ENCODE measurements at places on chromosomes 7 and 10.
A peak's percentile ranks its signal among the peaks of the same experiment; 100 is the strongest.

GRCh38 chr10:119454990-119455389 lies 87.5 kb downstream of the RGS10 start:
- DNase-seq: no peak

- peak; percentile 89 for DNase-seq
These were observed 133.7 kb upstream of the SH2B2 start for GRCh38 chr7:102152672-102153598.

GRCh38 chr7:133936074-133936473 lies 191.1 kb upstream of the LRGUK start:
- peak; percentile 82 for DNase-seq

- DNase-seq: no peak
These were observed 100.8 kb downstream of the DNAJB6 start for GRCh38 chr7:157437519-157438061.

GRCh38 chr10:11073410-11073809 lies 55.7 kb downstream of the CELF2 start:
- no peak for DNase-seq

GRCh38 chr7:74006451-74007241 lies 21.3 kb upstream of the ELN start:
- peak; percentile 51 for DNase-seq

DNA sequence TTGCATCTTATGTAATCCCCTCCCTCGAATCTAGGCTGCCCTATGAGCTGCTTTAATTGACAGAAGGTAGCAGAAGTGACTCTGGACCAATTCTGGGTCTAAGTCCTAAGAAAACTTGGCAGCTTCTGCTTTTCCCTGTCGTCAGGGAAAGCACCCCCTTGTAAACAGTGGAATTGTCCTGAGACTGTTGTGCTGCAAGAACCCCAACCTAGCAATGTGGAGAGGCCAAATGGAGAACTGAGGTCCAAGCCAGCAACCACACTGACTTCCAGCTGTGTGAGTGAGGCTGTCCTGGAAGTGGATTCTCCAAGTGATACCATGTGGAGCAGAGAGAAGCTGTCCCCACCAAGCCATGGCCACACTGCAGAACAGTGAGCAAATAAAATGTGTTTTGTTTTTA lies 75.5 kb downstream of the ARHGAP22 start:
- no peak for DNase-seq

GRCh38 chr10:75070961-75071428 lies 40.5 kb upstream of the SAMD8 start:
- peak; percentile 57 for DNase-seq

DNA sequence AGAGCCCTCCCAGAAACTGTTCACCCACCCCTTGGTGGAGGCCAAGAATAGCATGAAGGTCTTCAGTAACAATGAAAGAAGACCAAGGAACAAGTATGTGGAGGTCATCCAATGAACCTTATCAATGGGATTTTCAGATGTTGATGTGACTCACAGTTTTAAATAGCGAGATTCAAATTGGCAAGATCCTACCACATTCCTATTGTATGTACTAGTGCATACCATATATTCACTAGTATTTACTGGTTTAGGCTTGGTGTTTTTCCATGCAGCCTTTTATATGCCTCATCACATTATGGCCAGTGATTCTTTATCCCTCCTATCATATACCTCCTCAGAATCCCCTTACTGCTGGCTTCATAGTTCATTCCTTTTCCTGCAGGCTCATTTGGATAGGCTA lies 54.4 kb downstream of the ITGB8 start:
- peak; percentile 13 for DNase-seq

GRCh38 chr10:17655009-17655408 lies 11.1 kb downstream of the STAM start:
- DNase-seq: no peak

GRCh38 chr7:131173145-131173890 lies 154.4 kb upstream of the MKLN1 start:
- peak; percentile 70 for DNase-seq

DNA sequence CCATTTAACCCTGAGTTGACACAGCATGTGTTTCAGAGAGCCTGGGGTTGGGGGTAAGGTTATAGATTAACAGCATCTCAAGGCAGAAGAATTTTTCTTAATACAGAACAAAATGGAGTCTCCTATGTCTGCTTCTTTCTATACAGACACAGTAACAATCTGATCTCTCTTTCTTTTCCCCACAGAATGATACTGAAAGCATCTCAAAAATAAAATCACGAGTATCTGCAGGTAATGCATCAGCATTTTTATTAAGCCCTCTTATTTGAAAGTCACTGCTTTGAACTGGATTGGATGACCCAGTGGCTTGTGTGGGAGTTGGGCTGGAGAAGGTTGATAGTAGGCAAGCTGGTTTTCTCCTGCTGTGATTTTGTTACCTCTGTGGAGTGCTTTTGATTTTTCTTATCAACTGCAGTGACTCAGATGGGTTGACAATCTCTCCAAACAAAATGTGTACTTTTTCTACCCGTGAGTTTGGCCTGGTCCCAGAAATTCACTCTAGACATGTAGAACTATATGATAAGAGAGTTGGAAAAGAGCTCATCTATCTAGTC lies 253.5 kb upstream of the PRKCQ start:
- DNase-seq: peak; percentile 13

DNA sequence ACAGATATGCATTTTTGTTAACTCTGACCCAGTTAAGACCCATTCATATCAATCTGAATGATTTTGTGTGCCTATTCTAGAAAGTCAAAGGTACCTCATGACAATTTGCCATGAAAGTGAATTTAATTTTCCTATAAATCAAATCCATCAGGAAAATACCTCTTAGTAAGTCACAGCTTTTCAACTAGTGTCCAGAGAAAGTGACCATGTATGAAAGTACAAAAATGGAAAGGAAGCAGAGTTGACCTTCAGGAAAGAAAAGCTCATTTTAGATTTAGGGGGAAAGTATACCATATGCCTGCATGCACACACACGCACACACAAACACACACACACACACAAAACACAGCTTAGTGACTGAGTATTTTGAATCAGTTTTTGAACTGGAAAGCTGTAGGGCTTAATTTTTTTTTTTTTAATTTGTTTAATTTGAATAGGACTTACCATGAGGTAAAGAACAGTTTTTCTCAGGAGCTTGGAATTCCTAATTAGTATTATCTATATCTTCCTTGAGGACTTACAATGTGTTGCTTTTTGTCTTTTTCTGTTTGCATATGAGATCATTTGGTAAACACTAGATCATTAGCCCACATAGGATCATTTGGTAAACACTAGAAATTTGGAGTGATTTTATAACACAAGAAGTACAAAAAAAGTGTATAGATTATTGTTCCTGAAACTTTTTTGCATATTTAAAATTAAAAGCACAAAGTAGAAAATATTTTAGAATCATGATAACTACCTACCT lies 61.6 kb downstream of the ZNF277 start:
- DNase-seq: no peak

DNA sequence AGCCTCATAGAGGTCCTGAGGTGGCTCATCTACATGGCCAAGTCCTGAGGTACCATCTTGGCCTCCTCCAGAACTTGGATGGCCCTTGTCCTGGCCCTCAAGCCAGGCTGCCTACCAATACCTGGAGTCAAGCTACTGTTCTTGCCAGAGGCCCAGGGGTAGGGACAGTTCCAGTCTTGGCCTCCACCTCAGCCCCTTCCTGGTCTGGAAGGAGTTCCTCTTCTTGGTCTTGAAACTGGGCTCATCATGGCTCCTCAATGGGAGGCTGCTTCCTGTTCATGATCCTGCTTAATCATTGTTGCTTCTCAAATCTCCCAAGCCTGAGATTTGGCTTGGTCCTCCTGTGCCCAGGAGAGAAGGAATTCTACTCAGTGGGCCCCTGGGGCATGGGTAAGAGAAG lies 3.9 kb downstream of the HPS6 start:
- no peak for DNase-seq

DNA sequence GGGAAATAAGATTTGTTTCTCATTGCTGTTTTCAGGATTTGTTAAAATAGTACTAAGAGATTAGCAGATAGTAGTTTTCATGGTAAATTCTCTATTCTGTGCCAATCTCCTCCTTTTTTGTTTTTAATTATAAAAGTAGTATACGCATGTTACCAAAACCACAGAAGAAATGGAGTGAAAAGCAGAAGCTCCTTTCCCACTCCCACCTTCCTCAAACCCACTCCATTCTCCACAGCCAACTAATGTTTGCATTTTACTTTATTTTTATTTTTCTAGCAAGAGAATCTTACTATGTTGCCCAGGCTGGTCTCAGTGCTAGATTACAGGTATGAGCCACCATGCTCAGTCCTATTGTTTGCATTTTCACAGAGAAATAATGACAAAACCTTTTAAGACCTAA lies 4.5 kb upstream of the LRMDA start:
- no peak for DNase-seq

DNA sequence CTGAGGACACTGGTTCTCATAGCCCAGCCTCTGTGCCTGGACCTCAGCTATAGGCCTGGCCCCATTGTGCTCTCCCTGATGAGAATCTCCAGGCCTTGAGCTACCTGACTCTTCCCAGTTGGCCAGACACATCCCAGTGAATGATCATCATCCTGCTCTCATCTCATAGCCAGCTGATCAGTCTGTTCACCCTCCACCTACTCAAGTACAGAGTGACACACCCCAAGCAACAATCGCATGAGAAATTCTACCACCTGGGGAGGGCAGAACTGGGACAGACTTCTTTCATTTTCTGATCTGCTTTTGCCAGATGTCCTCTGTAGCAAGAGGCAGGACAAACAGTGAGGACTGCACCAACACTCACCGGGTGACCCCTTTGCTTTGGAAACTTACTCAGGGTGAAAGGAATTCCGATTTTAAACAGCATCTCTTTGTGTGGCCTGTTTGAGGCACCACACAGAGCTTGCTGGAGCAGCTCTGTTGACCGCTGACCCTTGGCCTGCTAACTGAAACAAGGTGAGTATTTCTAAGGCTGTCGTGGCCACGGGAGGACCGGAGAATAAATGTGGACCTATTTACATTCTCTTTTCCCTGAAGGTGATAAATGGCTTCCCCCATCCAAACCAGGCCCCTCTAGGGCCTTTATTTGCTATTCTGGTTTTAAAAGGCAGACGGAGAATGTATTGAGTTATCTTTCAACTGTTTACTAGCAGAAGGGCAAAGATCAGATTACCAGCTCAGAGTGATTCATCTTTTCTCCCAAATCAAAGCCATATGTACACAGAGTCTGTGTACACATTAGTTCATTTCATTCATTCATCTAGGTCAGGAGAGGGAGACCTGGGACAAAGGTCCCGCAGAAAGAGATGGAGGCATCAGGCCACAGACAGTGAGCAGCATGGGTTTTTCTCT lies 181.4 kb upstream of the TNS3 start:
- DNase-seq: peak; percentile 79

DNA sequence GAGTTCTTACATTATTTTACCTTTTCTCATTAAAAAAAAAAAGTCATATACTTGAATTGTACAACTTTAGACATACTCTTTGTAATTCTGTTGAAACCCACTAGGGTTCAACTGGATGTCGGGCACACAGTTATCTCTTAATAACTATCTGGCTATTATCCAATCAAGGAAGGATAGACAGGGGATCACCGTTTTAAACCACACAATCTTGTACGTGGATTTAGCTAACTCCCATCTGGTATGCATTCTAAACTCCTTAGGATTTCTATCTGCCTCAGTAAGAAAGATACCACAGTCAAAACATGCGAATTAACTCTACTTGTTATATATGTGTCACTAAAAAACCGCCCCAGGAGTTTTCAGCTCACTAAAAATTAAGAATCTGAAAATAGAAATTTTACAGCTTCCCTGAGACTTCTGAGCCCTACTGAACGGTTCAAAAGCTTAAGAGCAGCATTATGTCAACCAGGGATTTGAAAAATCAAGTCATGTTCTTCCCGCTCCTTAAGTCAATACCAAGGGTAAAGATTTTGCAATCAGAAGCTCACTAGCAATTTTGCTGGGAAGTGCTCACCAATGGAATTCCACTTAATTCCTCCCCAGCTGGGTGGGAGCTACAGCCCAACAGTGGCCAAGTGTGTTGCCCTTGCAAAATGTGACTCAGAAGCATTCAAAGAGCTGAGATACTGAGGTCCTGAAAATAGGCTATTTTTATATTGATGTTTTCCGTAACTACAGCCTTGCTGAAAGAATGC lies 267.0 kb downstream of the FRMD4A start:
- peak; percentile 98 for DNase-seq

- no peak for DNase-seq
These were observed 2.3 kb downstream of the LRRTM3 start for GRCh38 chr10:66927971-66928770.

GRCh38 chr10:91665842-91666241 lies 33.0 kb upstream of the PPP1R3C start:
- DNase-seq: peak; percentile 67

- DNase-seq: no peak
These were observed 74.2 kb downstream of the NXPH1 start for GRCh38 chr7:8507566-8507965.

DNA sequence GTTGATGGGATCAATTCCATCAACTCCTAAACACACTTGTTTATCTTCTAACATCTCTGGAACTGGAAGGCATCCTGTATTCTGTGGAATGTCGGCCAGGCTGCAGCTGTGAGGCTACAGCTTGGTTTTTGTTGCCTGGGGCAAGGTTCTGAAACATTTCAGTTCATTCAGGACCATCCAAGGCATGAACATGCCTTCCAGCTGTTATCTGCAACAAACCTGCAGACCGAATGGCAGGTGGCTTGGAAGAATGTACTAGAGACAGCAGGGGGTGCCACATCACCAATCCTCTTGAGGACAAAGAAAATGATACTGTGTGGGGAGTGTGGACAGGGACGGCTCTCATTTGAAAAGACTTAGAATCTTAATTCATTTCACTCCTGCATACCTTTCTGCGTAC lies 12.4 kb downstream of the PAPOLB start:
- DNase-seq: peak; percentile 32

DNA sequence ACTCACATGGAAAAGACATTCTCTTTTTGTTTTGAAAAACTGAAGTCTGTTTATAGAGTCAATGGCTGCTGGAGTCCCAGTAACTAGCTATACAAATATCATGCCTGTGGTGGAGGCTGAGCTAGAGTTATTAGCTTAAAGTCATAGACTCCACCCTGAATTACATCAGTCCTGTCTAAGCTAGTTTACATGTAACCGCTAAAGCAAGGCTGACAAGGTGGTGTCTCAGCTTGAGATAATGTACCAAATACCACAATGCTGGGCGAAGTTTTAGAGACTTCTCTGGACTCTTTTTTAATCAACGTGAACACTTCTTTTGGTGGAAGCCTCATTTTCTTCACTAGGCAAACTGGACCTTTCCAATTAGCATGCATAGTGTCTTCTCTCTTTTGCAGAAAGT lies 219.4 kb downstream of the ANK3 start:
- peak; percentile 65 for DNase-seq

GRCh38 chr7:30502470-30503251 lies 2.0 kb downstream of the GGCT start:
- DNase-seq: no peak

DNA sequence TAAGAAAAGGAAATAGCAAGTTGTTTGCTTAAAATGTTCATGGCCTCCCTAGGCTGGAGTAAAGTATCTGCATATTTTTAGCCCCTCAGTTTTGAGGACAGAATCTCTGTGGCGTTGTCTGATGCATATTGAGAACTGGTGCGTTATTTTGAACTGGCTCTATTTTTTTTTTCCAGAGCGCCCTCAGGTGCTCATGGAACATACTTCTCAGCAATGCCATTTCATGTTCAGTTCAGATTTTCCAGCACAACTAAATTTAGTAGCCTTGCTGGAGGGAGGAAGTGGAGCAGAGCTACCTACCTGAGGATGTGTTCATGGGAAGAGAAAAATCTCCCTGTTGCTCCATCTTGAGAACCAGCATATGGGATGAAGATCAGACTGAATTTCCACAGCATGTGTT lies 870.5 kb downstream of the LRMDA start:
- peak; percentile 37 for DNase-seq

Measured in amniotic epithelial cell (primary cell).